ENCODE measurements at places on chromosomes 6 and 20.

DNA sequence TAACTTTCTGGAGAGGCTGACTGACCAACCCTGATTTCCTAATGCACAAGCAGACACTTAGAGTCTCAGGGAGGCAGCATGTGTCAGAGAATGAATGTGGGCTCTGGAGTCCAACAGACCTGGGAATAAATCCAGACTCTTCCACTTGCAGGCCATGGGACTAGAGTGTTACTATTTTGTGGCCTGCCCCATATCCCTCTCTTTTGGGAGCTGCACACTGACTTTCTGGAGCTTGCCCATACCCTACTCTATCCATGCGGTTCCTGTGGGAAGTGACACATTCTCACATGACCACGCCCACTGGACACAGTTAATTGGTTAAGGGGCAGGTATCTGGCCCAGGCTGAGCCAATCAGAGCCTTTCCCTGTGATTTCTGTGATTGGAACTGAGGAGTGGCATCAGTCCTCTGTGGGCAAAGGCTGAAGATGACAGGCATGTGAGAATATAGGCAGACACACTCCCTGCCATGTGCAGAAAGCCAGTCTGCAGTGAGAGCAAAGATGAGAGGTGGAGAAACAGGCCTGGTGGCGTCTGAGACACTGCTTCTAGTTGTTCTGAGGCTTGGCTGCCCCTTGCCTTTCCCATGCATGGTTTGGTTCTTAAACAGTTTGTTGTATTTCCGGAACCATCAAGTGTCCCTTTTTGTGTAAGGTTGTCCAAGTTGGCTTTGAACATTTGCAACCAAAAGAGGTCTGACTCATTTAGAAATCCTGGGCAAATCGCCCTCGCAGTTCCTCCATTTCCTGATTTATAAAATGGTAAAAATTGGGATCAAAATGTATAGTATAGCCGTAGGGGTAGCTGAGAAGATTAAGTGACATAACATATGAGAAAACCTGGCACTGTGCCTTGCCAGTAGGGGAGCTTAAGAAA lies 125.6 kb downstream of the CDC5L start:
- no peak for DNase-seq

- no peak for DNase-seq
Observed at GRCh38 chr20:2759143-2759542, 41.3 kb downstream of the CPXM1 start.

GRCh38 chr20:62601172-62601571 lies 41.1 kb upstream of the SLCO4A1 start:
- DNase-seq: no peak

DNA sequence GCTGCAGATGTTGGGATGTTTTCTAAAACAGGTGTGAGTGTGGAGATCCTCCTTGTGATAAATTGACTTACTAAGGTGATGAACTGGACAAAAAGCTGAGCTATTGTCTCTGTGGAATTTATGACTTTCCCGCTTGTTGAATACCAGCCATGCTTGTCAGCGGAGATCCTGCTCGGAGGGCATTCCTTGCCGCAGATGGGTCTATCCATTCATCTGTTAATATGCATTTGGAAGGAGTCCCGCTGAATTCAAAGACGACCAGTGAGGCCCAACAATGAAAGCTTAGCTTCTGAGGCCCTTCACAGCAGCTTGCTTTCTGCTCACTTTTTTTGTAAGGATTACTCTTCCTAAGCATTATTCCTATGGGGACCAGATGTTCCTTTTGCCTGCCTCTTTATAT lies 124.9 kb downstream of the TIAM2 start:
- no peak for DNase-seq

- DNase-seq: no peak
Observed at GRCh38 chr20:48721324-48722001, 106.3 kb downstream of the PREX1 start.

All from stimulated activated CD8-positive, alpha-beta memory T cell treated with anti-CD3 and anti-CD28 coated beads, Interleukin-2, amount 100 ng/mL, for 1 hour (primary cell).